Urinary bladder (tissue), 4 donors: ENCODE measurements at places on chromosomes 1 and 21. TPM values are rescaled to one million over a fixed set of nuclear protein-coding genes. Genes with fewer than 3 reads are reported as not detected.

TFF1 gene
- polyA plus RNA-seq, result not detected

GPATCH2 gene
- 5.6 TPM for polyA plus RNA-seq

HHIPL2 gene
- not detected for polyA plus RNA-seq

ALPL gene
- polyA plus RNA-seq, result 6.9 TPM
